ENCODE measurements at places on chromosomes 1 and 21. TPM values are rescaled to one million over a fixed set of nuclear protein-coding genes. Genes with fewer than 3 reads are reported as not detected.

DNA sequence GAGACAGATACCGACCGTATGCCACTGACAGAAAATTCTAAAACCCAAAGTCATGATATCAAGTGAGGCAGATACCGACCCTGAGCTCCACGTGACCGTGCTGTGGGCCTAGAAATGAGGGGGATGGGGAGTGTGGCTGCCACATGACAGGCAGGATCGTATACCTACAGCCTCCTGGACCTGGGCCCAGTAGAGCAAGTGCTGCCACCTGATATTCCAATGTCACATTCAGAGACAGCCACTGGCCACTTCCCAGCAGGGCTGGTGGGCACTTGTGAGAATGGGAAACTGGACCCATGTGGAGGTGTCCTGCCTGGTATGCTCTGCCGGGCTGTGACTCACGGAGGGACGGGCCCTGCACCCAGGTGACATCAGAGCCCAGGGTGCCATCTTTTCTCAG lies 44.6 kb upstream of the CLDN14 start:
- no peak for DNase-seq

TGFB2 gene
- polyA plus RNA-seq, result 0.07 TPM

GRCh38 chr1:10754568-10755329 lies 41.7 kb downstream of the CASZ1 start:
- no peak for DNase-seq

DNA sequence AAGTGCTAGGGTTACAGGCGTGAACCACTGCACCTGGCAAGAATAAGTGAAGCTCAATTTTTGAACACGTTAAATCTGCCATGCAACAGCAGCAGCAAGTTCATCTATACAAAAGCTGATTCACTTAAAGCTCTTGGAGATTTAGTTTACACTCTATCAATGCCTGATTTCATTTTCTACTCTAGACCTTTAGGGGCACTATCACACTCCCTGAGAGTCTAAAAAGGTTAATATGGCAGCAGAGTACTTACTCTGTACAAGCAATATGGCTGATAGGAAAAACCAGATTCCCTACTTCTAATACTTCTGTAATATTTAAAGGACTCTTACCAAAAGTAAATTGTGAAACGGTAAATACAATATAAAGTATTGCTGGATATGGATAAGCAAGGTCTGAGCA lies 4.8 kb downstream of the RBM34 start:
- DNase-seq, result peak; percentile 7

GRCh38 chr21:36422279-36423098 lies 37.3 kb downstream of the CHAF1B start:
- peak; percentile 40 for DNase-seq

ADARB1 gene
- 6.6 TPM for polyA plus RNA-seq

LDLRAD1 gene
- polyA plus RNA-seq, result 14.0 TPM

GRCh38 chr1:96352733-96353132 lies 368.9 kb upstream of the PTBP2 start:
- DNase-seq, result no peak

IFI16 gene
- 0.04 TPM for polyA plus RNA-seq

SPRR2B gene
- not detected for polyA plus RNA-seq

CA6 gene
- not detected for polyA plus RNA-seq

C8A gene
- 13.9 TPM for polyA plus RNA-seq

GRCh38 chr1:196777603-196778002 lies 3.0 kb downstream of the CFHR3 start:
- DNase-seq, result no peak

DNA sequence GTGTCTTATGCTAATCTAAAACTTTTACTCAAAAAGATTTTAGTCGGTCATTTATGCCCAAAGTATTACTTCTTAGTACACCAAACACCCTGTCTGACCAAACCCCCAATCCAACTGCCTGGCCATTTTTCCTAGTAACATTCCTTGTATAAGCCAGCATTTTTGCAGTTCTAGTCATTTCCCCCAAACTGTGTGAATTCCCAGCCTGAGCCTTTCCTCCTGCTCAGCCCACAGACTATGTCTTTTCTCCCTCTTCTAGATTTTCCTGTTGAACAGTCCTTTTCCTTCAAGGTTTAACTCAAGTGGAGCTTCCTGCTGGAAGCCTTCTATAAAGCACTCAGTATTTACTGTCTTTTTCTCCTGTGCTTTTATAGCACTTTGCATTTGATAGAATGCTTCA lies 843.8 kb downstream of the USP25 start:
- DNase-seq, result no peak

DHDDS gene
- 18.3 TPM for polyA plus RNA-seq

HSPA13 gene
- polyA plus RNA-seq, result 16.5 TPM

RNU1-1 gene
- polyA plus RNA-seq, result under 0.01 TPM

DNA sequence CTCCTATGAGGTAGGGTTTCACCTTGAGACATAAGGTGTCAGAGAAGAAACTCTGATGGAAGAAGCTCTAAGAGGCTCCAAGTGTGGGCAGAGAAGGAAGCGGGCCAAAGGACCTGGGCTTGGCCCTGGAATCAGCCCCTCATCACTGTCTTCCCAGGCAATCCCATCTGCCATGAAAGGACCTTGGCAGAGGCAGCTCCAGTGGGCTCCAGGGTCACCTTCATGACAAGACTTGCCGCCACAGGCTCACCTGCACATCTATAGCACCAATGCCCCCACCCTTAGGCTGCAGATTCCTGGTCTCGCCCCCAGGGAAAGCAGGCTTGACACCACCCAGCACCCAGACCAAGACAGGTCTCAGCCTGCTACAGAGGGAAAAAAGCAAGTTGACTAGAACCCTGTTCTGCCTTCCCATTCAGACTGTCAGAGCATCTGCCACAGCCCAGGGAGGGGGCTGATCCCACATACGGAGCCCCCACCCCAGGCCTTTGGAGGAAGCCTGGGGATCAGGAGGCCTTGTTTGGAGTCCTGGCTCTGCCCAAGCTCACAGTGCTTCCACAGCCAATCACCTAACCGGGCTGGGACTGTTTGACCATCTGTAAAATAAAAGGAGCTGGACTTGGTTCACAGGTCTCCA lies 490 bp upstream of the FAM110D start:
- no peak for DNase-seq

GRCh38 chr21:31489014-31489413 lies 145.0 kb upstream of the TIAM1 start:
- no peak for DNase-seq

DNA sequence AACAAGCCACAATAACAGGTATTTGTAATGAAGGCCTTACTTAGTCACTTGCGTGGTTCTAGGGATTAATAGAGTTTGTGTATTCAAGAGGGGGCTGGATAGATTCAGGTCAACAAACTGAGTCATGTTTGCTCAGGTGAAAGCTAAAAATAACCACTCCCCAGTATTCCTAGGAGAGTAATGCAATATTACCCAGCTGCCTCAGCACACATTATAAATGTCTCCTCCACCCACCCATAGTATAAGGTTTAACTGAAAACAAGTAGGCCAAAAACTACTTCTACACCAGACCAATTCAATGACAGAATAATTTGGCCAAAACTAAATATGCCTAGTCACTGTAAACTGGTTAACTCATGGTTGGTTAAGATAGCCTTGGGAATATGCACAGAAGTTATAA lies 34.4 kb downstream of the WLS start:
- peak; percentile 57 for DNase-seq

DNA sequence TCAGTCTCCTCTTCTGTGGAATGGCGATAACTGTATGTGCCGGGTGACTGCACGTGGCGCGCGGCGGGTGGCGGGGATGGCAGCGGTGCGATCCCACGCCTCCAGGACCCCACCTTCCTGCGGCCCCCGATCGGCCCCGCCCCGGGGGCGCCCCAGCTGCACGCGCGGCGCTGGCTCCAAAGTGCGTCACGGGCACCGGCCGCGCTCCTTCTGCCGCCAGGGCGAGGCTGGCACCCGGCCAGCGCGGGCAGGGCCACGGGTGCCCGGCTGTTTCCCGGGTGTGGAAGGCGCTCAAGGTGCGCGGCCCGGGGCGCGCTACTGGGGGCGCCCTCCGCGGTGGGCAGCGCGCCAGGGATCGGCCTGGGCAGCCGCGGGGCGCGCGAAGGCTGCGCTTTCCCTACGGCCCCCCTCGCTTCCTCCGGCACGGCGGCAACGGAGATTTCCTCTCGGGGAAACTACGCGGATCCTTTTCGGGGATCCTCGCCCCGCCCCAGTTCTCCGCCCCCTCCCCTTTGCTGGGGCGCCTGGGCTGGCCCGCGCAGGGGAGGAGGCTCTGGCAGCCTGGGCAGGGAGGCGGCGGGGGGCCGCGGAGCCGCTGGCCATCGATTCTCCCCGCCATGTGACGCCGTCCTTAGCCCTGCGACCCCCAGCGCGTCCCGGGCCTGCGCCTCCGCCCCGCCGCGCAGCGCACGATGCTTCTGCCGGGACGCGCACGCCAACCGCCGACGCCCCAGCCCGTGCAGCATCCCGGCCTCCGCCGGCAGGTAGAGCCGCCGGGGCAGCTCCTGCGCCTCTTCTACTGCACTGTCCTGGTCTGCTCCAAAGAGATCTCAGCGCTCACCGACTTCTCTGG lies at the start of gene EVA1C:
EVA1C (plus strand) TSS at position 545 of the 853 bp plus-strand sequence; CDS start at position 693, 148 bp downstream.
- no peak for DNase-seq

GRCh38 chr1:107704911-107705310 lies 260.1 kb downstream of the VAV3 start:
- no peak for DNase-seq

GRCh38 chr1:1366699-1367066 lies 8.3 kb downstream of the AURKAIP1 start:
- DNase-seq, result no peak

DNA sequence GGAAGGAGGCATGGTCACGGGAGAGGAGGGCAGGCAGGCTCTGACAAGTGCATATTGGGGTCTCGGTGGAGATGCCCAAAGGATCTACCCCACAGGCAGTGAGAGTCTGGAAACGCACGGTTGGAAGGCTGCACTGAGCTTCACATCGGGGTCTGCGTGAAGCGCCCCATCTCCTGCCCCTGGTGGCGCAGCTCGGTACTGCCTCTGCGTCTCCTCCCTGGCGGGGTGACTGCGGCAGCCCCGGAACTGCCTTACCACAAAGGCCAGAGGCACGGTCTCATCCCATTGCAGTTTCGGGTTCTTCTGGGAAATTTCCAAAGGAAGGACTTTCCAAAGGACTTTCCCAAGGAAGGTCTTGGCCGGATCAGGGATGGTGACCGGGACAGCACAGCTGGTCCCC lies 69.2 kb upstream of the AJAP1 start:
- no peak for DNase-seq

Data from HepG2 (cell line).